ENCODE measurements at places on chromosomes 1 and 21.

- DNase-seq: no peak
Observed at GRCh38 chr1:82323144-82323841, 522.6 kb downstream of the ADGRL2 start.

DNA sequence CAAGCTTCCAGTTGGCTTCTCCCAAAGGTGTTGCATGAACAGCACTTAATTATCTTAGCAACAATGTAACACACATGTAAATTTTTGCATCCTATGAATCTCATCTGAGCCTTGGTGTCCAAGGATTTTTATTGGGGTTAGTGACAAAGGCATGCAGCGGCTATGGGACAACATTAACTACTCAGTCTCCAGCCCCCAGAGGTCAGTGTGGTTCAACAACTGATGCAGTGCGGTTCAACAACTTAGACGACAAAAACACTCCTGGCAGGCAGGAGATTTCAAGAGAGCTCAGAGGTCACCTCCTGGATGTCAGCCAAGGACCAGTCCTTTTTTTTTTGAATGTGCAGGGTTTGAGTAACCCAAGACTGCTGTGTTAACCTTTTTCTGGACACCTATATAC lies 77.5 kb upstream of the HMCN1 start:
- DNase-seq: no peak

GRCh38 chr1:228358039-228358763 lies 48.4 kb downstream of the TRIM11 start:
- no peak for DNase-seq

DNA sequence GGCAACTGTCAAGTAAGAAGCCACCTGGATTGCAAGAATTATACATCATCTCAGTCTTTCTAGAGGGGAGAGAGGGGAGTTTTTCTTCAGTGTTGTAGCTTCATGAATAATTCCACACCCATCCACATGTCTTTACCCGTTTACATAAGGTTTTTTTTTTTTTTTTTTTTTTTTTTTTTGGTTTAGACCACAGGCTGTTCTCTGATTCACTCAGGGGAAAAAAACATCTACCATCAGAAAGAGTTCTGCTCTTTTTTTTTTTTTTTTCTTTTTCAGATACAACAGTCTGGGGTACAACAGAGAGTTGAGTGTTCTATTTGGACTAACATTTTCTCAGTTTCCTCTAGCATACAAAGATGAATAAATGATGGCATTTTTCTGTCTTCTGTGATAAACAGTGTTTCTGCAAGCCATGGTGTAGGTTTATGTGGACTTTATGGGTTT lies 4.9 kb upstream of the KIF14 start:
- DNase-seq: no peak

DNA sequence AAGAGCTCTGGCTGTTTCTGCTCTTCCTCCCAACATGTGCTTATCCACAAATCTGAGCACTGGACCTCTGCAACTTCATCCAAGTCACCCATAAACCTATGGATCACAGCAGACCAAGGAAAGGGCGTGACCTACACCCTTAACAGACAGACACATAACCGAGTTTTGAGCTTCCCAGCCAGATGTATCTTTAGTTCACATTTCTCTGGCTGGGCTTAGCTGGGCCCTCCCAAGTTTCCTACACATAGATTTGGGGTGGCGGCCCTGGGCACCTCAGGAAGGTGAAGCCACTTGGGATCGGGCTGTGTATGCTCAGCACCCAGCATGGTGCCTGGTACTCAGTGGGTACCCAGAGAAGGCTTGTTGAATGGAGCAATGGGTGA lies 26.4 kb downstream of the FAAH start:
- DNase-seq: no peak

All from stimulated activated CD4-positive, alpha-beta T cell treated with anti-CD3 and anti-CD28 coated beads, TNF-alpha, amount 100 ng/mL, for 1 hour (primary cell).